Stimulated activated CD4-positive, alpha-beta T cell treated with anti-CD3 and anti-CD28 coated beads, Interleukin-1b, Interleukin-23, amount 100 ng/mL, for 4 hours (primary cell): ENCODE measurements at places on chromosomes 3 and 15.

GRCh38 chr3:1902416-1902815 is 196.2 kb upstream of the CNTN4 start:
- no peak for DNase-seq

DNA sequence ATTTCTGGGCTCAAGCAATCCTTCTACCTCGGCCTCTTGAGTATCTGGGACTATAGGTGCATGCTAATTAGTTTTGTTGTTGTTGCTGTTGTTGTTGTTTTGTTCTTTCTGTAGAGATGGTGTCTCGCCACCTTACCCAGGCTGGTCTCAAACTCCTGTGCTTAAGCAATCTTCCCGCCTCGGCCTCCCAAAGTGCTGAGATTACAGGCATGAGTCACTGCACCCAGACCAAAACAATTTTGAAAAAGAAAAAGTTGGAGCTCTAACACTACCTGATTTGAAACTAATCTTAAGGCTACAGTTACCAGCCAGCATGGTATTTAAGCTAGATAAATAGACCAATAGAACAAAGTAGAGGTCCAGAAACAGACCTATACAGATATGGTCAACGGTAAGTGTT is 29.8 kb downstream of the KPNA1 start:
- no peak for DNase-seq

GRCh38 chr3:133428552-133428951 is 28.7 kb downstream of the BFSP2 start:
- no peak for DNase-seq

- DNase-seq, result no peak
These were observed 636 bp downstream of the TBC1D21 start for GRCh38 chr15:73873889-73874511.

- DNase-seq, result no peak
These were observed 88.3 kb downstream of the TGFBR2 start for GRCh38 chr3:30694668-30695067.

- DNase-seq, result peak; percentile 65
These were observed 22.1 kb downstream of the ACKR2 start for GRCh38 chr3:42831321-42831713.

GRCh38 chr3:189457201-189457607 is 174.0 kb upstream of the TP63 start:
- DNase-seq, result no peak

DNA sequence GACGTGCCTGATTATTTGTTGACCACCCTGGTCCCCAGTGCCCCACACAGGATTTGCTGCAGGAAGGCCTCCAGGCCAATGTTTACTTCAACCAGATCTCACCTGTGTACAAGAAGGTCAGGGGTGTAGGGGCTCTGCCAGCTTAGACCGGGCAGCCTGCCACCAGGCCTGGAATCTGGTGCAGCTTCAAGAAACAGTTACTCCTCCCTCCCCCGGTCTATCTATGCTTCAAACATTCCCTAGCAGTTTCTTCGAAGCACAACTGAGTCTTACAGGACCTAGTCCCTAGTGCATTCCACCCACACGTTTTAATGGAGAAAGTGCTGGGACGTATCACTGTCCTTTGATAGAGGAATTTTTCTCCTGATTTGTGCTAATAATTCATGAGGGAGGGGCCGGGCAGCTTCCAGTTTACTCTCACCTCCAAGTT is 8.0 kb downstream of the SH3BP5 start:
- no peak for DNase-seq

- no peak for DNase-seq
These were observed 31.2 kb downstream of the ZPLD1 start for GRCh38 chr3:102466001-102466400.

- no peak for DNase-seq
These were observed 129.8 kb downstream of the NR1I2 start for GRCh38 chr3:119911748-119912147.

- peak; percentile 63 for DNase-seq
These were observed 14.6 kb downstream of the XIRP1 start for GRCh38 chr3:39177708-39178332.

- no peak for DNase-seq
These were observed 34.5 kb upstream of the NFKBIZ start for GRCh38 chr3:101814835-101815234.

- no peak for DNase-seq
These were observed 401.1 kb downstream of the NAALADL2 start for GRCh38 chr3:175260145-175260794.

DNA sequence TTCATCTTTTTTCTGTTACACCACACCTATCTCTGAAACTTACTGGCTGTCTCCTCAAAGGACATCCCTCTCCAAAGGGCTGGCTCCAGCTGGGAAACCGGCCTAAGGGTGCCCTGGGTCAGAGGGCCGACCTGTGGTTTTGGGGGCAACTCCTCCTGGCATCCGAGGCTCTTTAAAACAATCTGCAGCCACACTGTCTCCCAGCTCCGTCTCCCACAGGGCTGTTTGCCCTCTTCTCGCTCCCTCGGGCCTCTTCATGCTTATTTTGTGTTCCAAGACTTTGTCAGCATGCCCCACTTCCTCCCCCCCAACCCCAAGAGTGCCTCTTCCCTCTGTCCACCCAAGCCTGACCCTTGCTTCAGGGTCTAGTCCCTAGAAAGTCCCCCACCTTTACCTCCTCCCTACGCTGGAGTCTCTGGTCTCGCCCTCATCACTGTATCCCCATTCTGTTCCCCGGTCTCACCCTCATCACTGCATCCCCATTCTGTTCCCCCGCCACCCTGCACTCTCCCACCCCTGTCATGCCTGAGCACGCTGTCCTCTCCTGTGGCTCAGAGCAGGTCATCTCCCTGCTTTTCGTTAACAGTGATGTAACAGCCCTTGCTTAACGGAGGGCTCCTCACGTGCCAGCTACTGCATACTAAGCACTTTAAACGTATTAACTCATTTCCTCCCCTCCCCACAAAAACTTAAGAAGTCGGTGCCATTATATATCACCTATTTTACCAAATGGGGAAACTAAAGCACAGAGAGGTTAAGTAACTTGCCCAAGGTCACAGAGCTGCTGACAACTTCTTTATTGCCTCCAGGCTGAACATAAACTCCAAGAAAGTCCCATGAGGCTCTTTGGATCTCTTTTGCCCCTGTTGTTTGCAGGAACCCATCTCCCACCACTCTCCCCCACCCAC is 1.1 kb upstream of the CSK start:
- no peak for DNase-seq

GRCh38 chr3:54862526-54862925 is 65.3 kb downstream of the LRTM1 start:
- no peak for DNase-seq

DNA sequence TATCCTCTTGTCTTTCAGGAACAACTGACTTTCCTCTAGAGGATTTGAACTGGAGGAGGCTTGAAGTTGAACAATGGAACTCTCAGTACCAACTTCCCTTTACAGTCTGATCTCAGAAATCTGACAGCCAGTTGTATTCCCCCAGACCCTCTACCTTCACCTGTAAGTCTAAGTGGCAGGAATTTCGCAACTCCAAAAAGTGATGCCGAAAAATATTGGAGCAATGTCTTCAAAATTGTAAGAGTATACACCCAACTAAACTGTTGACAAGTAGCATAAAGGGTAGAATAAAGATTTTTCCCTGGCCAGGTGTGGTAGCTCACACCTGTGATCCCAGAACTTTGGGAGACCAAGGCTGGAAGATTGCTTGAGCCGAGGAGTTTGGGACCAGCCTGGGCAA is 69.1 kb upstream of the CFAP20DC start:
- DNase-seq, result no peak

DNA sequence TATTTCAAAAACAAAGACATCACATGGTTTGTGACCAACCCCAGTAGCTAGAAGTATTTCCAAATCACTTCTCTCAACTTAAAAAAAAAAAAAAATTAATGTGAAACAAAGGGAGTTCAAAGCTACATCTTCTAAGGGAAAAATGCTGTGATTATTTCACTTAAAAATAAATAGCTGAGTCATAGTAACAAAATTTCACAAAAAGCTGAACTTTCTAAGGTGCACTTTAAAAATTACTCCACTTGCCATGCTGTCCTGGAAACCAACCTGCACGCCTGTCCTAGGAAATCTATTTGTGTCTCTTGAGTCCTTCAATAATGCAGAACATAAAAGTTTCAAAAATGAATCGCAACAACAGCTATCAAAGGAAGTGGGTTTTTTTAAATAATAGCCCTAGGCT is 1.8 kb downstream of the ACAP2 start:
- DNase-seq, result no peak

GRCh38 chr3:189049458-189050236 is 122.1 kb upstream of the TPRG1 start:
- no peak for DNase-seq

- DNase-seq, result no peak
These were observed 26.7 kb upstream of the MCF2L2 start for GRCh38 chr3:183455089-183455488.

GRCh38 chr3:127391436-127392155 is 103.8 kb upstream of the PRR20G start:
- no peak for DNase-seq

DNA sequence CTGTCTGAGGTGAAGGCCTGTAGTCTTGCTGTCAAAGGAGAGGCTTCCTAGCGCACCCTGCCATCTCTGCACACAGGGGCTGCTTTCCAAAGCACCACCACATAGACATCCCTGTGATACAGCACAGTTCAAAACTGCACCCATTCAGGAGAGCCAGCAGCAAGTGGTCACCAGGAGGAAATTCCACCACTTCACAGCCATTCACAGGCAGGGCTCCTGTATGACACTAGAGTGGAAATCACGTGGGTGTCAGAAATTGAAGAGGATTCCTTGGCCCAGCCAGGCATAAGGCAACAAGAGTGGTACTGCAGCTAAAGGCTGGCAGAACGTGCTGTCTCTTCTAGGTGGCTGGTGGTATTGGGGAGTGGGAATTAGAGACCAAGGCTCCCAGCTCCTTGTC is 102.8 kb downstream of the RFTN1 start:
- DNase-seq, result no peak

DNA sequence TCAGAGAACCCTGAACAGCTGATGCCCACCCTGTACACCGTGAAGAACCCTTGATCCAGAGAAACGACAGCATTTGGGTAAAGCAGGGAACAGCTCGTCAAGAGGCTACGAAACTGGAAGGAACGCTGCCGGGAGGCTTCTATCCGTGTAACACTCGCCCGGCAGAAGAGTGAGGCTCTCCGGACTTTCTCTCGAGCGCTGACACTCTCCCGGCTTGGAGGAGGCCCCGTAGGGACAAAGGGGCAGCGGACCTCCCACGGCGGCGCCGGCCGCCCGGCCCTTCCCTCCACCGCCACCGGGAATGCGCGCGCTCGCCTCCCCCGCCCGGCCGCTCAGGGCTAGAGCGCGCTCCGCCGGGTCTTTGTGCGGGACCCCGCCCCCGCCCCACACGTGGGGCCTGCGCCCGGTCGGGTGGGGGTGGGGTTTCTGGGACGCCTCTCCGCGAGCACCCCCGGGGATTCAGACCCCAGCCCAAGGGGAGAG is 1.7 kb downstream of the HYAL2 start:
- peak; percentile 63 for DNase-seq

DNA sequence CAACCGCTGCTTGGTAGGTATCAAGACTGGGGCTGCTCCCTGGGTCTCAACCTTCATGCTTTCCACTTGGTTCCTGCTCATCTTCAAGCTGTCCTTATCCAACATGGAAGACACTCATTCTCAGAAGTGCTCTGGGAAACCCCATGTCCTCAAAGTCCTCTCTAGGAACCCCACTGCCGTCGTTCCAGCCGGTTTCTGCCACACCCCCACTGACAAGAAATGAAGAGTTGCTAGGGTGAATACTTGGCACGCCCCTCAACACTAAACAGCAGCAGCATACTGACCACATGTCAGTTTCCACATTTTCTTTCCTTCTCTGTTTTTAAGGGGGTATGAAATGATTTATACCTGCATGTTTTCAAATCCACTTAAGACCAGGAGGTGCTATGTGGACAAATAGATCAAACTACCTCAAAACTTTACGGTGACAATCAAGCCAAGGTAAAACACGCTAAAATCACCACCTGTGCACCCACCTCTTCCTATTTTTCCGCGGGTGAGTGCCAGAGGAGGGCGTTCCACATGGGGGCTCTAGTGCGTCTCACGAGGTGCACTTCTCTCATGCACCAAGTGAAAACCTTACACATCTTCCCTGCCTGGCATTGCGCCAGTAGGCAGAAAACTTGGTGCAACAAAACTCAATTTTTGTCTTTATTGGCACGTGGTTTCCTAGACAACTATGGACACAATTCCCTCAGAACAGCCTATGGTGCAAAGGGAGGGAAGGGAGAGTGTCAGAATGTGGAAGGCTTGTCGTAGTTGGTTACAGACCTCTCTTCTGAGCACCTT is 125.1 kb downstream of the TJP1 start:
- DNase-seq, result no peak

- DNase-seq, result no peak
These were observed 45.7 kb downstream of the ADAMTS17 start for GRCh38 chr15:100295939-100296565.

DNA sequence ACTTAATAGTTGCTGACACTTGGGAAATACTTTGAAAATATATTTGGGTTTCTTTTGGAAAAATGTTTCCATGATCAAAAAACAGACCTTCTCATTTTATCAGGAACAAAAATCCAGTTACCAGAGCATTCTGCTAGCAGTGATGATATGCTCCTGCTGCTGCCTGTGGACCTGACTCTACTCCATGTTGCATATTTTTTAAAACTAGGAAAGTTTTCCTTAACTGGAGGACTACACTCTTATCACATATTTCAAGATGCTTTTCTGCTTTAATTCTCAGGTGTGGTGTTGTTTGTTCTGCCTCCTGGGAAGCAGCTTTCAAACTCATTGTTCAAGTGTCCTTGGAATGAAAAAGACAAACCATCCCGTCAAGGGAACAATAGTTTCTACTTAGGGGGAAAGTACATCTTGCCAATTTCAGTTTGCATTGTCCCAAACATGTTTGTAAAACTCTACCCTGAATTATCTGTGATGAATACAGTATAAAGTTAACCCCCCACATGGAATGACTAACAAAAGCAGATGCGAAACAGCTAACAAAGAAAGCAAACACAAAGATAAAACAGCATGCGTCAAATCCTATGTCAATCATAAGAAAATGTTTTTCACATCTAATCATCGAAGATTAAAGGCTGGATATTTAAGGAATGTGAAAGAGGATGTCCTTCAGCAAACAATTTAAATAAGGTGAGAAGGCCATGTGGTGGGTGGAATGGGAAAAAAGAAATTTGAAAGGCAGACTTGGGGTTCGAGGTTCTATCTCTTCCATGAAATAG is 40.1 kb upstream of the PSMD6 start:
- no peak for DNase-seq

DNA sequence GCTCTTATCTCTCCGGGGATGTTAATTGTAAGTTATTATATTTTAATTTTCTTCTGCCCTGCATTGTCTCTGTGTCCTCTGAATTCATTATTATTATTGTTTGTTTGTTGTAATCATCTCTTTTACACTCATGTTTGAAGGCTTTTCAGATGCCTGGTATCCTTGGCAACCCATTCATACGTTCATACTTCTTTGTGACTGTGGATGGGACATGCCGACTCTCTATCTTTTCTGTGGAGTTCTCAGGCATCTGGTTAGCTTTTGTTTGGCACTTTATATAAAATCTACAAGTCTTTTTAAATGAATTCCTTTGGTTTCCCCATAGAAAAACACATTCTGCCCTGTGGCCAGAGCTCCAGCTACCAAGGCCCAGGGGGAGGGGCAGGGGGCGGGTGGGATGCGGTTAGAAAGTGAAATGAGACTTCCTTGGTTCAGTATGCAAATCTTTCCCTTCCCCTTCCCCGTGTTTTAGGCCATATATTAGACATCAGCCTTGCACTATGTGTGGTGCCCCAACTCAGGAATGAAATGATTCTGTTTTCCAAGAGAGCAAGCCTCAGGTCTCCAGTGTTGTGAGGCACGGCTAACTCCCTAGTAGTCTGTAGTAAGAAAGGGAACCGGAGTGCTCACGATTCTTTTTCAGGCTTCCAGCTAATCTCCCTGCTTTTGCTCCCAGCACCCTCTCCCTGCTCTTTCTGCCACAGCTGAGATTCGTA is 79.2 kb downstream of the SST start:
- DNase-seq, result no peak
